ENCODE measurements at places on chromosomes 7 and 10.

- DNase-seq = no peak
Observed at GRCh38 chr10:120039826-120040225, 147.3 kb downstream of the SEC23IP start.

DNA sequence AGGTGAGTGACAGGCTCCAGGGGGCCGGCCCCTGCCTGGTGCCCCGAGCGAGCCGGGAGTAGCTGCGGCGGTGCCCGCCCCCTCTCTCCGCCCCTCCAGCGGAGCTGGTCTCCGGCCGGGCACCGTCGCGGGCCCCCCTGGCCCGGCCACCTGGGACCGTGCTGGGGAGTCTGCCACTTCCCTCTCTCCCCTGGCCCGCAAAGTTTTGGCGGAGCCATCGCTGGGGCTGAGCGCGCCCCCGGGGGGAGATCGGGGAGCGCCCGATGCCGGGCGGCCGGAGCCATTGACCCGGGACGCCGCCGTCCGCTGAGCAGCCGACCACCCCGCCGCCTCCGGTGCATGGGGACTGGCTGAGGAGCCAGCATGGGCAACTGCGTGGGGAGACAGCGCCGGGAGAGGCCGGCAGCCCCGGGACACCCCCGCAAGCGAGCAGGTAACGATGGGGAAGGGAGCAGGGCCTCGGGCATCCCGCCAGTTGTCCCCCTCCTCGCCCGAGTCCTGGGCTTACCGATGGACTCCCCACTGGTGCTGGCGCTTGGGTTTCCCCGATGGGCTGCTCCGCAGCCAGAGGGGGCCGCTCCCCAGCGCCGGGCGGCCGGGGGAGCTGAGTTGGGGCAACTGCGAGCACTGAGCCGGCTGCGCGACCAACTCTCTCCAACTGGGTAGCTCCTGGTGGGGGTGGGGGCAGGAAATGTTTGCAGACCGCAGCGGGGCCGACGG, at the start of gene UBTD1:
TSS of gene UBTD1 (plus strand) at position 84 of the 720 bp plus-strand sequence. CDS start at position 364, 280 bp downstream.
- no peak for DNase-seq

GRCh38 chr7:40922316-40922670, 780.6 kb downstream of the INHBA start:
- DNase-seq = no peak

- no peak for DNase-seq
Observed at GRCh38 chr7:16509829-16510228, 16.8 kb upstream of the LRRC72 start.

DNA sequence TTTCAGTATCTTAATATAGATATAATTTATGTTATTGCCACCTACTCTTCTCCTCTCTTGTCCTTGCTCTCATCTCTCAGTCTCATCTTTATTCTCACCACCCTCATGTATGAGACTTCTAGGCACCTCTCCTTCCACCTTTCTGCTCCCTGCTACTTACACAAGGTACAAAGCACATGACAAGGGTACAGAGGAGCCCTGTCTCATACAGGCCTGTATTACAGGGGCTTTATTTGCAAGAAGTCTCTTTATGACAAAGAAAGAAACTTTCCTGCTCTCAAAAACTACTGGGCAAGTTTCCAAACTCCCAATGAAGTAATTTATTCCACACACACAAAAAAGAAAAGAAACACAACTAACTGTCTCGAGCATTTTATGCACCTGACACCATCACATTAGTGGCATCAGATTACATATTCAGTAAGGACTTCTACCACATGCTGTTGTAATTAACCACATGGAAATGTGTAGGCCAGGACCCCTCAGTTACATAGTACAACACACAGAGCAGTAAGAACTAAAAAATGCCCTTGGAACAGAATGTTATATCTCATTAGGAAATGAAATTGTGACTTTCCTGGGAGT, 253.1 kb downstream of the FZD1 start:
- no peak for DNase-seq

- DNase-seq = no peak
Observed at GRCh38 chr10:116201011-116201410, 72.0 kb downstream of the GFRA1 start.

- DNase-seq = no peak
Observed at GRCh38 chr7:84364708-84365107, 170.1 kb upstream of the SEMA3A start.

DNA sequence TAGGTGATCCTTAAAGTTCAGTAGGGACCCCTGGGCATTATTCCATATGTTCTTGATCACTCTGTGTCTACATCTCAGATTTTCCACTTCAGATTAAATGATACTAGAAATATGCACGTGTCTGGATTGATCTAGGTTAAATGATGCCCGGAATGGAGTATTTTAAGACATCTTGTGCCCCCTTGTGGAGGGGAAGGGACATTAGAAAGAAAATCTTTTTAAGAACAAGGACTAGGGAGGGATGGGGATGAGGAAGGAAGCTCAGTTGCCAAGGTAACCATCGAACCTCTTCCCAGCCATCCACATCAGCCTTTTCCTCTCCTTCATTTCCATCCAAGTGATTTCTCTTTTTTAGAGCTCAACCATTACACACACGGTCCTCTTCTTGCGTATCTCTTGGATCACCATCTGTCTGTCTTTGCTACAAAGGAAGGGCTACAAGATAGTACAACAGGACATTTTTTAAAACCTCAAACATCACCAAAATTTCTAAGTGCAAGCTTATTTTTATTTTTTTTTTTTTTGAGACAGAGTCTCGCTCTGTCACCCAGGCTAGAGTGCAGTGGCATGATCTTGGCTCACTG, 40.5 kb downstream of the PRSS2 start:
- DNase-seq = no peak

DNA sequence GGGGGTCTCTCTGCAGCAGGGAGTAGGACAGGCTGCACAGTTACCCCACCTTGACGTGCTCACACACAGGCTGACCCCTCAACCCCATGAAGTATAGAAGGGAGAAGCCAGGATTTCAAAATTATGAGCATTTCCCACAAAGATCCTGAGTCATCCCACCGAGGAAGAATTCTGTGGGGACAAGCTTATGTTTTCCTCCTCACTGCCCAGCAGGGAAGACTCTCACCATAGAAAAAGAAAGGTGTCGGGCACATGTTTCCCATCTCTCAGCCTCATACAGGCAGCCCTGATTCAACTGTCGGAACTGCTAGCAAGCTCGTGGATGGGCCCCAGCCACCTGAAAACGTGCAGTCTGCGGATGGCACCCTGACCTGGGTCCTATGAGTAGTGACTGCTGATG, 499.7 kb upstream of the MKI67 start:
- DNase-seq = no peak

All from activated CD8-positive, alpha-beta memory T cell treated with anti-CD3 and anti-CD28 coated beads for 1 hour (primary cell).